ENCODE measurements at places on chromosomes 12 and 14.

DNA sequence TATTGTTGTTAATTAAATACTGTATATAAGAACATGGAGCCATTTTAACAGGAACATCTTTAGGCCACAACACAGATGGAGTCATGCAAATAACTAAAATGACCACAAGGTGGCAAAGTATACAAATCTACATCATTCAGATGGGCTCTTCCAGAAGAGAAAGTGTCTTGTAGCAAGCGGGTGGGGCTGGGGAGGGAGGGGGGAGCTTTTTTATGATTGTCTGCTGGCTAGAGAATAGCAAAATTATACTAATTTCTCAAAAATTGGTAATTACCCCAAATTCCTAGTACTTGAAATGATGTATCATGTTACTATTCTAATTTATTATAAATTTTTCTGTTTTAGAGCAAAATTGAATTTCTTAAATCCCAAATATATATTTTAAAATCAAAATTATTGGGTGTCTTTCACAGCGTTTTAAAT, 378.7 kb downstream of the PRKD1 start:
- peak; percentile 53 for DNase-seq

- DNase-seq: no peak
These were observed 143.0 kb upstream of the DDHD1 start for GRCh38 chr14:53295985-53296582.

GRCh38 chr14:71855399-71856036, 76.7 kb upstream of the RGS6 start:
- no peak for DNase-seq

- DNase-seq: no peak
These were observed 68.2 kb downstream of the ANKS1B start for GRCh38 chr12:99916555-99916954.

DNA sequence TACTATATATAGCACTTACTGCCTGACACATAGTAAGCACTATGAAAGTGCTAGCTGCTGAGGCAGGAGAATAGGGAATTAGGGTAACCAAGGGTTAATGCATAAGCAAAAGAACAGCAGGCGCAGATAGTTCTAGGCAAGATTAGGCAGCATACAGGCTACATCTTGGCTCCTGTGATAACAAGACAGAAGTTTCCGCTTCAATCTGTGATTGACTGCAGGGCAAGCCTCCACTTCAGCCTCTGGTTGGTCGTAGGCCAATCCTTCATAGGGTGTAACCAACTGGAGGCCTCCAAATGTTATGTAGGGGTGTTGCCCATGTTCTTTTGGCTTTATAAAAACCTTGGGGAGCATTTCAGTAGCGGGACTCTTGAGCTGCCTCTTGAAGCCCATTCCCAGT, 46.9 kb downstream of the KLHL28 start:
- no peak for DNase-seq

- no peak for DNase-seq
These were observed 2.8 kb downstream of the MBIP start for GRCh38 chr14:36317650-36318049.

DNA sequence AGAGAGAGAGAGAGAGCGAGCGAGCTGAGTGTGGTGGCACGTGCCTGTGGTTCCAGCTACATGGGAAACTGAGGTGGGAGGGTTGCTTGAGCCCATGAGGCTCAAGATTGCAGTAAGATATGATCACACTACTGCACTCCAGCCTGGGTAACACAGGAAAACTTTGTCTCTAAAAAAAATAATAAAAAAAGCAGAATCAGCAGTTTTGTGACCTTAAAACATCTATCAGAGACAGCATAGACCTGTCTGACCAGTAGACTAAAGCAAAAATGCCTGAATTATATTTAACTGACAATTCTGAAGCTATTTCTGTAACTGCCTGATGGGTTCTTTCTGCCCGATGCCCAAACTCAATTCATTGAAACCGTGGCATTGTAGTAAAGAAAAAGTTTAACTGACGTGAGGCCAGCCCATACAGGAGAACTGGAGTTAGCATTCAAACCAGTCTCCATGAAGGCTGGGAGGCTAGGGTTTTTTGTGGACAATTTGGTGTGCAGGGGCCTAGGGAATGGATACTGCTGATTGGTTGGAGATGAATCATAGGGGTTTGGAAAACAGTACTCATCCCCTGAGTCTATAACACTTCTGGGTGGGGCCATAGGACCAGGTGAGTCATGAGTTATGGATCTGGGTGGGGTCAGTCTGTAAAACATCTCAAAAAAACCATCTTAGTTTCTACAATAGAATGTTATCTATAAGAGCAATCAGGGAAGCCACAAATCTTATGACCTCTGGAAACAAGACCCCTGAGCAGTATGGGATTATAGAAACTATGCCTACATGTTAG, 8.0 kb upstream of the RASSF8 start:
- no peak for DNase-seq

DNA sequence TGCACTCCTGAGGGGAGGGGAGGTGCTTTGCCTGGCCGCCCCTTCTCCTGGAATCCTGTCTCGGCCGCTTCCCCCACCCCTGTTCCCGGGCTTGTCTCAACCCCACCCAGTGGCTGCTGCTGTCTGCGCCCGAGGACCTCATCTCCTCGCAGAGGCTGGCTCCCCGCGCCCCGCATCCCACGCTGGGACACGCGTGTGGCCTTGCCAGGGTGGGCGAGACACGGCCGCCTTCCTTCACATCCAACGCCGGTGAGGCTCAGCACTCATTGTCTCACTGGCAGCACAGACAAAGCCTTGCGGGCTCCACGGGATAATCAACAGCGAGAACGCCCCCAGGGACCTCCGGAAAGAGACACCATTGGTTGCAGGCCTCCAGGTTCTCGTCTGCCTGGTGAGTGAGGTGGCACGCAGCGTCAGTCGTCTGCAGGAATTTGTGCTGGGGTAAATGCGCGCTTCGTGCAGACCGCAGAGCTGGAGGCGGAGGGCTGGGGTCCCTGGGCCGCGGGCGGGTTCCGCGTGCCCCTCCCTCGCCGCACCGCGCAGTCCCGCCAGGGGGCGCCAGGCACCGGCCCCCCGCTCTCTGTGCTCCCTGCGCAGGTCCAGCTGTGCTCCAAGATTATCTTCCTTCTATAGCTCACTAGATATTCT, 26.8 kb downstream of the CCDC177 start:
- DNase-seq: no peak

- no peak for DNase-seq
These were observed 345.2 kb downstream of the ZFP36L1 start for GRCh38 chr14:68447581-68448251.

- DNase-seq: no peak
These were observed 215.9 kb downstream of the CACNA1C start for GRCh38 chr12:2268471-2269286.

DNA sequence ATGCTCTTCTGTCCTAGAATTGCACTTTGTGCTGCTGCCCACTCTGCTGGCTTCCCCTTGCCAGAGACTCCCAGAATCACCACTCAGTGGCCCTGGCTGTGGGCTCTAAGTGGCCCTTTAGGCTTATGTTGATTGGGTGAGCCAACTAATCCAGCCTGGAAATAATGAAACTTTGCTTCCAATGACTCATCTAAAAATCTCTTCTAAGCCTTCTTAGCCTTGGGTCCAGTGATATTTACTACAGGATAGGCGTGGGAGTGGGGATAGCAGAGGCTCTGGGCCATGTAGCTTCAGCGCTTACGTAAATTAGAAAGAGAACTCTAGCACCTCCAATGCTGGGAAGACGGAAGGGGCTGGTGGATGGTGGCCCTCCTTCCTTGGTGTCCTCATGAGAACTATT, 137.9 kb downstream of the TTC8 start:
- DNase-seq: no peak

DNA sequence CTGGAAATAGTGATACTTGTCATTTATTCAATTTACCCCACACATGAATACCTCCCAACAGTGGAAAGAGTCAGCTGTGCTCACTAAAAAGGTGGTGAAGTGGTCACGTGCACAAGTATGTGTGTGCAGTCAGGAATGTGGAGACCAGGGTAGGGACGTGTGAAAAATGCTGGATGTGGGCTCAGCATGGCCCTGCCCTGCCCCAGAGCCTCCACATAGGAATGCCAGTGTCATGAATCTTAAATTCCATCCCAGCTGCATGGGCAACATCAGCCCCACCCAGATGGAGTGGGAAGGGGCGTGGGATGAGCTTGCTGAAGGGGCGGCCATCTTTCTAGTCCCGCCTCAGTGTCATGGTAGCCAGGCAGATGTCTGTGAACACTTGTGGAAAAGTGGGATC, 87.7 kb downstream of the C12orf75 start:
- no peak for DNase-seq

DNA sequence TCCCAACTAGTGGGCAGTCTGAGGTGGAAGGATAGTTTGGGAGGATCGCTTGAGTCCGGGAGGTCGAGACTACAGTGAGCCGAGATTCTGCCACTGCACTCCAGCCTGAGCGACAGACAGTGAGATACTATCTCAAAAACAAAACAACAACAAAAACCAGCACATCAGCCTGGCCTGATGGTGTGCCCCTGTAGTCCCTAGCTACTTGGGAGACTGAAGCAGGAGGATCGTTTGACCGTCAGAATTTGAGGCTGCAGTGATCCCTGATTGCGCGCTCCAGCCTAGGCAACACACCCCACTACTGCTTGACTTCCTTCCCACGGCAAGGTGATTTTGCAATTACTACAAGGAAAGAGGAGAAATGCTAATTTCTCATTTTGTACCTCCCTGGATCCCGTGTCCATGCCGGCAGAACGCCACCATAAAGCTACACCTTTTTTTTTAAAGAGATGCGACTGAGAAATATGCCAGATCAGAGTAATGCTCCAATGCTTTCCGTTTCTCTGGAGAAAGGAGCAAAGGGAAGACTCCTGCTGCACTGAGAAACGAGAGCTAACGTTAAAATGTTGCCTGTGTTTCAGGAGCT, 672 bp upstream of the SCFD1 start:
- no peak for DNase-seq

DNA sequence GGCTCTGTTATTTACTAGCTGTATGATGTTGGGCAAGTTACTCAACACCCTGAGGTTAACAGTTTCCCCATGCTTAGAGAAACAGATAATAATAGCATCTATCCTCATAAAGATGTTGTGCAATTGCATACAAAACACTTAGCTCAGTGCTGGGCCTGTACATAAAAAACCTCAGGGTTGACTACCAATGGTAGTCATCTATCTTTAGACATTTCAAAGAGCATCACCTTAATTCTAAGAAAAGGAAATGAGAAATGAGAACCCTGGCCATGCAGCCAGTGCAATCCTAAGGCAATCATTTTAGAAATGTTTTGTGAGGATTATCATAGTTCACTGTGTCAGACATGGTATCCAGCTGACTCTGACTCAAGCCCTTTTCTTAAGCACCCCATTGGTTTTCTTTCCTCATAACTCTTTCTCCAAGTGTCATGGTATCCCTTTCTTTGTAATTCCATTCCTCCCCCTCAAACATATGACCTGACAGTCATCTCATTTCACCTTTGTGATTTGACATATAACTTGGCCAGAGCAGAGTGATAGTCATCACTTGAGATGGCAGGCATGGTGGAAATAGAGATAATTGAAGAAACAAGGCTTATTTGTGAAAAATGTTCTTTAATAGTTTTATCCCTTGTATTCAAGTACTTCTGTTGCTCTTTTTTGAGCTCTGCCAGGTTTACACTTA, 29.5 kb upstream of the OSBPL8 start:
- no peak for DNase-seq

DNA sequence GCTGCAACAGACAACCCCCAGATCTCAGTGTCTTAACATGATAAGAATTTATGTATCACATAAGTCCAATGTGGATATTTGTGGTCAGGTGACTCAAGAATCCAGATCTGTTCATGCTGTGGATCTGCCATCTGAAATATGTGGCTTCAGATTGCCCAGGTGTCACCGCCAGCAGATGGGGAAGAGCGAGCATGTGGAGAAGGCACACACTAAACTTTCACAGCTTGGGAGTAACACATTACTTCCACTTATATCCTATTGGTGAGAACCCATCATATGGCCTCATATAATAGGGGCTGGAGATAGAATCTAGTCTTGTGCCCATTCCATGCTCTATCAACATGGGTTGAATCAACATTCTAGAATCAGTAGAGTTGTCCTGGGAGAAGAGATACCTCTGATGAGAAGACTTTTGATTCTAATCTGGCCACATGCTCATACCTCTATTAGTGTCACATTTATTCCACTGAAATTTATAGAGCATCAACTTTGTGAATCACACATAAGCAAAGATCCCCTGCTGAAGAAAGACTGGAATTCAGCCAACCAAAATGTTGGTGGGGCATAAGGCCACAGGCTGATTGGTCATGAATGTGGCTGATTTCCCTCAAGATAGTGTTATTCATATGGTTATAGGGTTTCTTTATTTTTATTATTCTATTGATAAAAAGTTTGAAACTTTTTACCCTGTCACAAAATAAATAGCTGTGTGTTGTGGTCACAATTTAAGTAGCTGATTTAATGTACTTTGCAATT, 6.0 kb upstream of the CALCOCO1 start:
- no peak for DNase-seq

- DNase-seq: no peak
These were observed 36.2 kb downstream of the GNPTAB start for GRCh38 chr12:101794574-101794973.

GRCh38 chr12:124160097-124160756, 134.7 kb upstream of the RFLNA start:
- no peak for DNase-seq

DNA sequence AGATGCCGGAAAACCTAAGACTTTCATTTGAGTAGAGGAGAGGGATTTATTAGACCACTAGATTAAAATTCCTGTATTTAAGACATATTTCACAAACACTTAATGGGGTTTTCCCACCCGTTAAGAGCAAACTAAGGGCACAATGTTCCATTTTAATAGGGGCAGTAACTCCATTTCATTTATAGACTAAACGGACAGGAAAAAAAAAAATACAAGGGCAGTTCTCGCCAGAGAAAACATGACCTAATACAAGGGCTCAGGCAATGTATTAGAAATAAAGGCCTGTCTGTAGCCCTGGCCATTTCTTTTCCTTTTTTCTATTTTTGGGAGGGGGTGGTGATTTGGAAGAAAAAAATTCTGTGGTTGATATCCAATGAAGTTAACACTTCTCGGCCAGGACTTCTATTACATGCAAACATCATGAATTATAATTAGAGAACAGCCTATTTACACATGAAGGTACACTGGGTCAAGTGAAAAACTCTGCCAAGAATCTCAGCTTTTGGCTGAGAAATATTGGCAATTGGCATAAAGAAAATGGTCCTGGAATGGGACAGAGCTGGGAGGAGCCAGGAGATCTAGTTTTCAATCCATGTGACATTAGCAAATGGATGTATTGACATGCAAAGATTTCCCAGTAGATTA, 641.1 kb upstream of the TBX3 start:
- no peak for DNase-seq

- no peak for DNase-seq
These were observed 224.9 kb downstream of the NAV3 start for GRCh38 chr12:78055545-78055944.

- no peak for DNase-seq
These were observed 413 bp downstream of the LRP6 start for GRCh38 chr12:12266389-12266872.

DNA sequence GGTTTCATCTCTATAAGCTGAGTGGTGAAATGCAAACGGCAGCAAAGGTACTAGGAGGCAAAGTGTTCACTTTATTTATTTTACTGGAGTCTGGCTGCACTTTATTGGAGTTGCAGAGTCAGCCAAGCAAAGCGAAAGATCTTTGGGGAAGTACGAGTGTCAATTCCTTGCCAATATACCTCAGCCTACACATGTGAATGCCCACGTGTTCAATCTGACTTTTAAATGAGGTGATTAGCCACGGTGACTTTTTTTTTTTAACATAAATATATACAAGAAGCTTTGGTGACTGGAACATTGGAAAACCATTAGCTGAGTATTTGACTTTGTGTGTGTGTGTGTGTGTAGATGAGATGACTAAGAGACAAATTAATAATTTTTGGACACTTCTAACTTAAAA, 178.8 kb downstream of the NTS start:
- no peak for DNase-seq

GRCh38 chr12:106190581-106190980, 51.8 kb upstream of the NUAK1 start:
- DNase-seq: no peak

Data from NCI-H1417 treated with DMSO at 0.1 percent for 48 hours (cell line).